ENCODE measurements at places on chromosomes 1 and 21.

DNA sequence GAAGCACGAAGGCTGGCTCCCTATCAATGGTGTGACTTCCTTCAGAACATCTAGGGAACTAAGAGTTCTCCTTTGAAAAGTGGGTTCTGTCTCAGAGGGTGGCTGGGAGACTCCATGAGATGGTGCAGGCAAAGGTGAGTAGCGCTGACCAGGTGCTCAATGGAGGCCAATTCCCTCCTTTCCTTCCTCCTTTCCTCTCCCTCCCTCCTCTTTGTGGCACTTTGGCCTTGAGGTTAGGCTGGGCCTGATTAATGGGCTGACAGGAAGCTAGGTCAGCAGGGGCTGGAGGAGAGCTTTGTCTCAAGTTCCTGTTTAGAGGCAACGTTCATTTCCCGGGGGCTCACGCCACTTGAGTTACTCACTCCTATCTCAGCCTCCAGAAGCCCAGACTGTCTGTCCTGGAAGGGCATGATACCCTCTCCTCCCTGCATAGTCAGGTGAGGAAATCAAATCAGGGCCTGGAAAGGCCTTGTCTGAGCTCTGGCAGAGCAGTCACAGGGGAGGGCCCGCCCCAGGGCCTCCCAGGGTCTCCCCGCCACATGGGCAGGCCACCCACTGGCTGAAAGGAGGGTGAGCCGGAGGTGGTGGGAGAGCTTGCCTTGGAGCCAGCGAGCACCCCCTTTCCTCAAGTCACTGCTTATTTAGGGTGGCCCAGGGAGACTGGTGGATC, 58.4 kb upstream of the SSBP3 start:
- DNase-seq: no peak

GRCh38 chr1:90512441-90512840, 204.7 kb downstream of the BARHL2 start:
- DNase-seq: no peak

- no peak for DNase-seq
Observed at GRCh38 chr1:36955016-36955415, 79.3 kb downstream of the GRIK3 start.

DNA sequence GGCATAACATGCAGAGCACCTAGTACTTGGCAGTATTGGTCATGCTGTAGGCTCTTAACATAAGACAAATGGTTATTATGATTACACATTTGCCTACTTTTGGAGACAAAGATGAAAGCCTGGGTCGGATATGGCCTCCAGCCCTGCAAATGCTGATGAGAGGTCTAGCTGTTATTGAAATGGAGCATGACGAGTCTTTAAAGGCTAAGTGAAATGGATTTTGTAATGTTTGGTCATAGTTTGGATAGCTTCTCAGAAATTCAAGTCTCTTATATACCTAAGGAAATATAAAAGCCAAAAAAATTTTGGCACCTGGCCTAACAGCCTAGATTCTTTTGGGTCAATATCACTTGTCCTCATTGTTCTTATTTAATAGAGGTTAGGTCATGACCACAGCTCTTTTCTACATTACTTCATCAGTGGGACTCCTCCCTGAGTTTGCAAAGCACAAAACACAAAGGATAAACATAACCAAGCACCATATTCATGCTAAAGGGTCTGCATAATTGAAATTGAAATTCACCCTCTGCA, 69.2 kb upstream of the WLS start:
- DNase-seq: no peak

- DNase-seq: no peak
Observed at GRCh38 chr1:36457691-36458090, 6.5 kb downstream of the MRPS15 start.

- no peak for DNase-seq
Observed at GRCh38 chr1:25711555-25712298, 88.3 kb upstream of the SELENON start.

GRCh38 chr1:98267423-98267822, 346.6 kb upstream of the DPYD start:
- DNase-seq: no peak

- no peak for DNase-seq
Observed at GRCh38 chr1:200658037-200658818, 11.5 kb downstream of the DDX59 start.

- DNase-seq: no peak
Observed at GRCh38 chr1:106268070-106268469, 788.4 kb upstream of the PRMT6 start.

GRCh38 chr21:45945066-45945867, 36.3 kb upstream of the COL6A1 start:
- DNase-seq: no peak

DNA sequence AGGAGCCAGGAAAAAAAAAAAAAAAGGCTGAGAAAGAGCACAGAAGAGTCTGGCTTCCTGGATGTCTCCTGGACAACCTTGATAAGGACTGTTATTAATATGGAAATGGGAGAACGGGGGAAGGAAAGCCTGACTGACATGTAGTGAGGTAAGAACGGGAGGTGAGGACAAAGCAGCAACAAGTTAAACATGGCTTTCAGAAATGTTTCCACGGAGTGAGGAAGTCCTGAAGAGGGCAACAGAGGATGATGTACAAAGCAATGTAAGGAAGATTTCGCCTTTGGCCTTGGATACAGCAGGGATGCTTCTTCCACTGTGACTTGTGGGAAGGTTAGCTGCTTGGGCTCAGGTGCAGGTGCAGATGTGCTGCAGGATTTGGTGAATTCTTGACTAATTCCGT, 11.9 kb upstream of the NIBAN1 start:
- no peak for DNase-seq

DNA sequence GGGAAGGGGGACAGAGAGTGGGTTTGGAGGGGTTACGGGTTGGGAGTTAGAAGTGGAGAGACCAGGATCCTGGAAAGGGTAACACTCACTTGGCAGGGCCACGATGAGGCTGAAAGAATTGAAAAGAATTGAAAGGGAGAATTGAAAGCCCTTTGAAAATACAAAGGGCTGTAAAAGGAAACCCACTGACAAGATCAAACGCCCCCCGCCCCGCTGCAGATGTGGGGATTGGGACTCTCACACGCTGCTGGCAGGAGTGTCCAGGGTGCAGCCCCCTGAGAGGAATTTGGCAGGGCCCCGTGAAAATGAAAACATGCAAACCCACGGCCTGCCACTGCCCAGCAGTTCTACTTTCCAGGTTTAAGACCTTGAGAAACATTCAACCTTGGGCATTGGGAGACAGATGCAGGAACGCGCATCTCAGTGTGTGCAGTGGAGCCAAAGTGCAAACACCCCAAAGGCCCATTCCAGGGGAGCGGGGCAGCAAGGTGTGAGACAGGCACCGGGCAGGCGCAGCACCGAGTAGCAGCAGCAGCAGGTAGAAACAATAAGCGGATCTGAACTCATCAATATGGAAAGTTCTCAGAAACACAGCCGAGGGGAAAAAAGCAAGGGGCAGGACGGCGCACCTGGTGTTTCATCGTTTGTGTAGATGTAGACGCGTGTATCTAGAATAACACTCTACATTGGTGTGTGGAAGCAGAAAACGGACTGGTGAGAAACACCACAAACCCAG, 8.3 kb upstream of the TNFRSF1B start:
- DNase-seq: no peak

GRCh38 chr1:158227904-158228623, 26.2 kb upstream of the CD1A start:
- no peak for DNase-seq

- no peak for DNase-seq
Observed at GRCh38 chr1:62334434-62334985, 15.3 kb upstream of the KANK4 start.

DNA sequence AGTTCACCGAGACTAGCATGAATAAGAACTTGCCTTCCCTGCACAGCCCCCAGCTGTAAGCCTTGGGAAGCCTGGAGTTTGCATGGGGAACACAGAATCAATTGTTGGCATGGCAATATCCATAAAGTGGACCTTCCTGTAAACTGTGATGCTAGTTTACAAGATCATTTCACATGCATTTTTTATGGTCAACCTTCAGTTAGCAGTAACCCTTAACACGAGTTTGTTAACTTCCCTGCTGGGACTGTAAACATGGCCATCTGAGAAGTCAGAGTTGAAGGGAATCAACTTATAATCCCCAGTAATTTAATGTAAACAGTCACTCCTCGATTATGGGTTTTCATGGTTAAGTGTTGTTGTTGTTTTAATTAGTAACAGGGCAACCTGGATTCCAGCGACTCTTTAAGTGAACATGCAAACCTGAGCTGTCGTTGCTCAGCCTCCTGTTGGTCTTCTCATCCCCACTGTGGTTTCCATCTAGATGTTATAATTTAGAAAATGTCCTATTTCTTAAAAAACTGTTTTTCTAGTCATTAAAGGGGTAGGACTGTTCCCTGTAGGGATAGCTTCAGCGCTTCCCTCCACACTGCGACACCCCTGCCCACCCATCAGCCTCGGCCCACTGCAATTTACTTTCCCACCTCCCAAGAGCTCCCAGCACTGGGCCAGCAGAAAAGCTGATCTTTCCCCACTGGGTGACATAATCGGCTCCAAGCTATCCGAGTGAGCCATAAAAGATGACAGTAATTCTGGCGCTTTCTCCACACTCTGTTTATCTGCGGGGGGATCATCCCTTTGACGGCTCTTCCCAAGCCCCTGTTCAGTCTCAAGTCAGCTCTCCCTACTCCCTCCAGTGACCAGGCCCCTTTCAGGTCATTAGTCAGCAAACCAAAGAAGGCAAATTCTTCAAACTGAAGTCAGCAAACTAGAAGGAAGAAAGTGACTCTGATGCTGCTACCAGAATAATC, 107.6 kb upstream of the IPO9 start:
- no peak for DNase-seq

DNA sequence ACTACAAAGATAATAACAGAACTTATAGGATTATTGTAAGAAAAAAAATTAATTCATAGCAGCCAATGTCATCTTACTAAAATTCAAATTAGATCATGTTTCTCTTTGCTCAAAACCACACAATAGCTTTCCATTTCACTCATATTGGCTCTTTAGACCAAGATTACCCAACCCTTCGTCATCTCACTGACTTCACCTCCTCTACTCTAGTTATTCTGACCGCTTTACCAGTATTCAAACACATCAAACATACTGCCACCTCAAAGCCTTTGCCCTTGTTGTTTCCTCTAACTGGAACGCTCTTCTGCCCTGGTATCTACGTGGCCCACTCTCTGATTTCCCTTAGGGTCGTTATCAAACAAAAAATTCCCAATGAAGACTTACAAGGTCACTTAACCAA, 1.7 kb downstream of the ANGPTL3 start:
- no peak for DNase-seq

DNA sequence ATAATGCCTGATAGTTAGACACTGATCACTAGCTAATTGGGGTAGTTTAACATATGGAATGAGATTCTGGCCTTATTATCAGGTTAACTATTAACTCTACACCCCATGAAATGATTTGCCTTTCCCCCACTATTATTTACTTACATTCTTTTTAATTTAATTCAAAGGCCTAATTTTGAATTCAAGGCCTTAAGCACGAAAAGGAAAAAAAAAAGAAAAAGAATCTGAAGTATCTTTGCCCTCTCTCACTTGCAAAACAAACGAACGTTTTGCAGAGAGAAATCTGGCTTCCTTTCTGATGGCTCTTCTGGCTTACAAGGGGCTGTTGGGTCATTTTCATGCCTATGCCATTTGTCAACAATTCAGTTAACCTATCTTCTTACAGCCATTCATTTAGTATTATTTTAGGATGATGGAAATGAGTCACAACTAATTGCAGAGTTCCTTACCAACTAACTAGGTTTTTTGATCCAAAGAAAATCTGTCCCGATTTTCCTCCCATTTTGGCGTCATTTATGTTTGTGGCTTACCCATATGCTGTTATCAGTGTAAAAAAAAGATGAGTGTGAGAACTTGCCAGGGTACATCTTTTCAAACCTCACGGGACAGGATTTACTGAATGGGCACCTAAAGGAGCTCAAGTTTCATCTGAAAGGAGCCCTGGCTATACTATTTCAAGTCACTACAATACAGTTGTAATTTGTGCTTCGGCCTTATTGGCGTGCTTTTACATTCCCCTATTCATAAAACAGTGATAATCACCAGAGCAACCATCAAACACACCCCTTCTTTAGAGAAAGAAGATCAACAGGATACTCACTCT, 1.9 kb upstream of the ERRFI1 start:
- no peak for DNase-seq

- DNase-seq: no peak
Observed at GRCh38 chr1:9086045-9086444, 16.6 kb upstream of the SLC2A5 start.

- no peak for DNase-seq
Observed at GRCh38 chr1:10193288-10193687, 17.1 kb upstream of the KIF1B start.

DNA sequence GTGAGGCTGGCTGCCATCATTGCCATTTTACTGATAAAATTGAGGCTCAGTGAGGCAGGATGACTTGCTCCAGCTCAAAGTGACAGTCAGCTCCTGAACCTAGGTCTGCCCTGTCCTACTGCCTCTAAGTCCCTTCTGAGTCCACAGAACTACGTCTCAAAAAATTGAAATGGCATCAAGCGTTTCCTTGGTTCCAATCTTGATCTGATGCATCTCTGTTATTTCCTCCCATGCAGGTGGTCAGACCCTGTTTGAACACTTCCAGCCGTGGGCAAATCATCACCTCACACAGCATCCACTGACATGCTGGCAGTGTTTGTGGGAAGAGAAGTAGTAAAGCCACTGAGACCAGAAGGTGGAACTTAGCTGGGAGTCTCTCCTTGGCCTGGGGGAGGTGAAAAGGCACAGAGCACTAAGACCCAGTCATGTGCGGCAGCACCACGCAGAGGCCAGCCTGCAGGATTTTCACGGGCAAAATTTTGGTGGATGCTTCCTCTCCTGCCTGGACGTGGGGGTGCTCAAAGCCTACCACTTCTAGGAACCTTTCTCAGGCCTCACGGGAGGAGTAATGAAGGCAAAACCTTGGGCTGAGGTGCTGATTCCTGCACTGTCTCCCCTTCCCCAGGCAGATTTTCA, 7.8 kb upstream of the CPLANE2 start:
- no peak for DNase-seq

DNA sequence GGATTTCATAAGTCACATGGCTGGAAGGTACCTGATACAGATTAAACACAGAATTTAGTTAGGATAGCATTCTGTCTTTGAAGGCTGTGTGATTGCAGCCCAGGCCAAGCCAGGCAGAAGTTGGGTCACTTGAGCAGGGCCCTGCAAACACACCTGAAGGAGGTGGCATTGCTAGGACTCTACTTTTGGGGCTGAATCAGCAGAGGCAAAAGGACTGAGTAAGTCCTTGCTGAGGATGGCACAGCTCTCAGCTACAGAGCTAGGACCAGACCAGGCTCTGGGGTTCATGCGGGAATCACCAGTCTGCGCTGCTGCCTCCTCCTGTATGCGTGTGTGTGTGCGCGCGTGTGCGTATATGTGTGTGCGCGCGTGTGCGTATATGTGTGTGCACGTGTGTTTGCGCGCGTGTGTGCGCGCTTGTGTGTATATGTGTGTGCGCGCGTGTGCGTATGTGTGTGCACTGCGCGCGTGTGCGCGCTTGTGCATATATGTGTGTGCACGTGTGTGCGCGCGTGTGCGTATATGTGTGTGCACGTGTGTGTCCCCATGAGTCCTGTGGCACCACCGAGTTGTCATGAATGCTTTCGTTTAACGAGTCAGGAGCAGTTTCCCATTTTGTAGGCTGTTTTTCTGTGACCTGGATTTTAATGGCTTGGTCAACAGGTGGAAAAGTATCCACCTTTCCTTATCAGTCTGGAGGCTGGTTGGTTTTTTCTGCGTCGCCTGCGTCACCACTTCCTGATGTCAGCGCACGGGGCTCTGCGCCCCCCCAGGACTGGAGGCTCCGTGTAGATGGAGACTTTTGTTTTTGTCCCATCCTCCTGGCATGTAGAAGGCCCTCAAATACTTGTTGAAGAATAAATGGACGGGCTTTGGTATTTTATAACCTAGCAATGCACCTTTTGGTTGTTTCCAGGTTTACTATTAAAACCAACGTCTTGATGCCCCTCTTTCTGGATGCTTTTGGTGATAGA, 34.7 kb downstream of the ADARB1 start:
- no peak for DNase-seq

GRCh38 chr1:233168384-233168783, 127.1 kb downstream of the PCNX2 start:
- DNase-seq: no peak

Data from GM13977 (cell line).